Kidney (tissue), 22 donors: ENCODE measurements at places on chromosomes 7 and 10.
A peak's percentile ranks its signal among the peaks of the same experiment; 100 is the strongest.

GRCh38 chr10:14456218-14456869 is 125.6 kb upstream of the FRMD4A start:
- DNase-seq: no peak

- peak; percentile 16 for DNase-seq
Measured at GRCh38 chr10:43209074-43209455, 57.8 kb downstream of the RASGEF1A start.

DNA sequence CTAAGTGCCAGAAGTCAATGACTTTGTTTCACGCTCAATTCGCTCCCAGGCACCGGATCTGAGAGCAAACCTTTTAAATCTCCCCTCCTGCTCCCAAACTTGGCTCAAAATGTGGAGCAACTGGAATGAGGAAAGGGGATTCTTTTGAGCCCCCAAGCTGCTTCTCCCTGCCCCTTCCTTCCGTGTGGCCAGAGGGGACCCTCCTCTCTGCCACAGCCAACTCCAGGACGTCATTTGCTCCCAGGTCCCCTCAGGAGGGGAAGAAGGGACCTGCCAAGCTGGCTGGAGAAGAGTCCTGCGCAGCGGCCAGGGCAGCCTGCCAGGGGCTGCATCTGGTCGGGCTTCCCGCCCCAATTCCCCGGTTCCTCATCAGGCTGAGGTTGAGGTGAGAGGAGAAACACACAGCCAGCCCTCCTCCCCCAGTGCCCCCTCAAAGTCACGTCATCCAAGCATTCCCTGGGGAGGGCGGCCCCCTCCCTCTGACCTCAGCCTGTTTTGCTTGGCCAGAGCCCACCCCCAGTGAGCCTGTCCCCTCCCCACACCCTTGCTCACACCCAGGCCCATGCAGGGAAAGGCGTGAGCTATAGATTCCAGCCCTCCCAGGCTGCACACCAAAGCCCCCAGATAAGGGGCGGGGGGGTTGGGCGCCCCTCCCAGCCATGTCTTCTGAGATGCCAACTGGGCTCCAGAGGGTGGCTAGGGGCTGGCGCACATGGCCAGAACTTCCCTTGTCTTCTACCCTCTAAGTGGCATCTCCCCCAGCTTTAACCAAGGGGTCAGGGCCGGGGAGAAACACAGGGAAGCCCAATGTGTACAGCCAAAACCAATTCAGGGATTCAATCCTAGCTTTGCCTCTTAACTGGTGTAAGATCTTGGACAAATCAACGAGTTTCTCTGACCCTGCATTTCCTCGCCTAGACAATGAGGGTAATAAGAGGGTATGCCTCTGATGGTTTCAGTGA is 35.0 kb downstream of the SH3PXD2A start:
- peak; percentile 30 for DNase-seq

GRCh38 chr10:17880601-17881000 is 71.1 kb upstream of the SLC39A12 start:
- no peak for DNase-seq

- no peak for DNase-seq
Measured at GRCh38 chr10:44379907-44380306, 5.0 kb downstream of the CXCL12 start.

- no peak for DNase-seq
Measured at GRCh38 chr10:124546055-124546369, 84.4 kb downstream of the LHPP start.

- DNase-seq: no peak
Measured at GRCh38 chr7:142094861-142095260, 16.7 kb upstream of the MGAM2 start.

GRCh38 chr7:2639695-2640481 is 8.1 kb downstream of the TTYH3 start:
- DNase-seq: no peak

GRCh38 chr10:114876602-114877300 is 55.2 kb downstream of the FHIP2A start:
- DNase-seq: peak; percentile 90

DNA sequence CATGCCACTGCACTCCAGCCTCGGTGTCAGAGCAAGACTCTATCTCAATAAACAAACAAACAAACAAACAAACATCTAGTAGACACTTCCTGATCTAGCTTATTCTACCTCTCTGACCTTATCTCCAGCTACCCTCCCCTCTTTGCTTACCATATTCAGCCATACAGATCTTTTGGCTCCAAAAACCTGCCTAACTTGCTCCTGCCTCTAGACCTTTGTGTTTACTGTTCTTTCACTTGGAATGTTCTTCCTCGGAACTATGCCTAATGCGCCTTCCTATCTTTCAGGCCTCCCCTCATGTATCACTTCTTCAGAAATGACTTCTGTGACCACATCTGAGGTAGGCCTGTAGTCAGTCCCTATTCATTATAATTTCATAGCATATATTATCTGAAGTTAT is 20.3 kb upstream of the WNT8B start:
- DNase-seq: no peak

- DNase-seq: no peak
Measured at GRCh38 chr10:7397049-7398035, 13.5 kb downstream of the SFMBT2 start.

DNA sequence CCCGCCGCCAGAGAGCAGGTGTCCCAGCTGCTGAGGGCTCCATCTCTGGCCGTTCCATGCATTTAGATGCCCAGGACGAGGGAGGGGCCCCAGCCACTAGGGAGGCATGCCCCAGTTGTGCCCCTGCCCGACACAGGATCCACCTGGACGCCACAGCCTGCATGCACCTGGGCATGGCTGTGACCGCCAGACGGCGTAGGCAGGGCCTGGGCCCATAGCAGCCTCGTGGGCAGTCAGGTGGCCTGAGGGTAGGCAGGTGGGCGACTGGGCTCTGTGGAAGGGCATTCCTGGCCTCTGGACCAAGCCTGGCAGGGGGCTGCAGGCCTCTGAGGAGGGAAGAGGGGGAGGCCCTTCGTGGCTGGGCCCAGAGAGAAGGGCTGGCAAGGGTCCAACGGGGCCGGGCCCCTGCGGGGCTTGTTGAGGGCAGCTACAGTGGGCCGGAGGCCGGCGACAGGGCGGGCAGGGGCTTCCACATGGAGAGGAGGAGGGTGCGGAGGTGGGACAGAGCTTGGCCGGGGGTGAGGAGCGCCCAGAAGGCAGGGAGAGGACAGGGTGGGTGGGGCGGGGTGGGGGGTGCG is 76.0 kb upstream of the NKX6-2 start:
- no peak for DNase-seq

DNA sequence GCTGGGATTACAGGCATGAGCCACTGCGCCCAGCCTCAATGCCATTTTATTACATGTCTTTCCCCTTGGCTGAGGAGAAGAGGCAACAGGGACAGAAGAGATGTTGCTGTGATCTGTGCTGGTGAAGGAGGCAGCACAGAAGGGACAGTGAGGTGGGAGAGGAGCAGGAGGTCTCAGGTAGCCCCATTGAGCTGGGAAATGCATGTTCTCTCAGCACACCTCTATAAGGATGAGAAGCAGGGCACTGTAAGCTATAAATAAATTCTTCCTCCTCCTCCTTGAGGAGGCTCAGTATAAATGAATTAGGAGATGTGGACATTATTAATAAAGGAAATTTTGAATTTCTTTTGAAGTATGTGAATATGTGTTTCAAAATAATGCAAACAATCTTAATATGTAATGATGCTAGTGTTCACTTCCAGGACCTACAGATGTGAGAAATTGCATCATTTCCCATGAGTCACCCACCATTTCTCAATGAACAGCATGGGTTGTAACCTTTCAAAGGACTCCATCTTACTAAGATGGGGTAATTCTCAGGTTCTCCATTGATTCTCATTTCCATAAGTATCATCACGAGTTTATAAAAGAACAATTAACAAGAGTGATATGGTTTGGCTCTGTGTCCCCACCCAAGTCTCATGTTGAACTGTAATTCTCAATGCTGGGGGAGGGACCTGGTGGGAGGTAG is 88.9 kb upstream of the ODAD2 start:
- no peak for DNase-seq

- no peak for DNase-seq
Measured at GRCh38 chr7:94135180-94135579, 131.0 kb upstream of the BET1 start.

DNA sequence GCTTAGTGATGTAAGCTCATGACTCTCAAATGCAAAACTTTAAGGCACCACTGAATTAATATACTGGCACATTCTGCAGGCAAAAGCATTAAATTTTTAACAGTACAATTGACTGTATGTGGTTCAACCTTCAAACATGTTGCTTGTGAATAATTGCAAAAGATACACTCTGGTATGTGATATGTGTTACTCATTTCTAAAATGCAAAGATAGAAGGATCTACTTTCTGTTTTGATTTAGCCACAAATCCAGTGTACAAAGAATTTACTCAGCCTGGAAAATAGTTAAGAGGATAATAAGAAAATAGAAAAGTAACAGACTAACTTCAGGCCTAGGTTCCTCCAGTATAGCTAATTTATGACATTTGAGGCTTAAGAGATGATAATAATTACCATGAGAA is 66.6 kb upstream of the NOBOX start:
- DNase-seq: no peak

GRCh38 chr7:146654048-146654447 is 537.4 kb downstream of the CNTNAP2 start:
- DNase-seq: no peak

GRCh38 chr10:87092861-87093631 is 1.6 kb downstream of the GLUD1 start:
- DNase-seq: peak; percentile 69
